NCI-H510A (cell line): ENCODE measurements at places on chromosomes 7 and 10.

DNA sequence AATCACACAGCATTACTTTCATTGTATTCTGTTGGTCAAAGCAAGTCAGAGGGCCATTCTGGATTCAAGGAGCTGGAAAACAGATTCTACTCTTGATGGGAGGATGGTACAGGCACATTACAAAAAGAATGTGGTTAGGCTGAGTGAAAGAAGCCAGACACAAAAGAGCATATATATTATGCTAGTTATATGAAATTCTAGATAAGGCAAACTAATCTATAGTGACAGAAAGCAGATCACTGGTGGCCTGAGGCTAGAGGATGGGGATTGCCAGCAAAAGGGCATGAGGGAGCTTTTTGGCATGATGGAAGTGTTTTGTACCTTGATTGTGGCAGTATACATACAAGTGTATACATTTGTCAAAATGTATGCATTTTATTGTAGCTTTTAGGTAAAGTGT, 96.8 kb downstream of the SPAG6 start:
- no peak for DNase-seq

DNA sequence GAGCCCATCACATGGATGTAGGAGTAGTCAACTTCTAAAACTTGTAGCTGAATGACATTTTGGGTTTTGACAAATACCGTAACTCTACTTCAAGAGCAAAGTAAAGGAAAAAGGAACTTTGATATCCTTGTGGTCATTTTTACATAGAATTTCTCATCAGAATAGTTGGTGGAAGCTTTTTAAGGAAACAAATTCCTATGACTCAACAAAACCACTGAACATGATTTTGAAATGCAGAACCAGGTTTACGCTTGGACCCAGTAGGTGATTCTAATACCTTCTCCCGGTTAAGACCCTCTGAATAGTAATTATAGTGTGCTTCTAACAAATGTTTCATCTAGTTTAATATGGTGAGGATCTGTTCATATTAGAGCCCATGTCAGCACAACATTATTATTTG, 307.8 kb downstream of the GPR37 start:
- no peak for DNase-seq

DNA sequence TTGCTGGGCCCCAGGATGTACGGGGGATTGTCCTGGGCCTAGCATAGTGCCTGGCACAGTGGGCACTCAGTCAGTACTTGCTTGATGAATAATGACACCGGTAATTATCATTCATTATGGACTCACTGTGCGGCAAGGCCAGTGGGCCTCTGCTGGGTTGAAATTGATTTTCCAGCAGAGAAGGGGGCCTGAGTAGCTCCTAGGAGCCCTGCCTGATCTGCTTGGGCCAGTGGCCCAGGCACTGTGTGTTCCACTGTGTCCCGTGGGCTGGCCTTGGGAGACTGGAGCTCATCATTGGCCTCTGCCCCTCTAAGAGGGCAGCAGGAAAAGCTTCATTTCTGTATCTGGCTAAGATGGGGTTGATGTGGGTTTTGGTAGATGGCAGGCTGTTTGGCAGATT, 1.4 kb downstream of the CHST3 start:
- DNase-seq, result no peak

- DNase-seq, result no peak
Observed at GRCh38 chr7:151789380-151789947, 87.5 kb downstream of the PRKAG2 start.

DNA sequence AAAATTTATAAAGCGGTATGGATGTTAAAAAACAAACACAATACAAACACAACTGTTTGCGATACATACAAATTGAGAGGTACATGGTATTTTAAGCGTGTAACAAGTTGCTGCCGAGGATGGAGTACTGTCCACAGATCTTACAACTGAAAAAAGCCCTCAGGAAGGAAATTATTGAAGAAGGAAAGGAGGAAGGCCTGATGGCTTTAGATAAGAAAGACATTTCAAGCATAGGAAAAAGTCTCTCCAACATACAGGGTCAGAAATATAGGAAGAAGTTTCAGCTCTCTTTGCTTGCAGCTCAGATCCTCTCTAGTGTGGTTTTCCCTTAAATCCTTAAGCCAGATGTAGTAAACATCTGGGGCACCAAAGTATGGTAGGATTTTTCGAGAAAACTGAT, 25.0 kb downstream of the RBM28 start:
- no peak for DNase-seq

GRCh38 chr10:130185591-130185990, 49.4 kb downstream of the GLRX3 start:
- DNase-seq, result no peak

DNA sequence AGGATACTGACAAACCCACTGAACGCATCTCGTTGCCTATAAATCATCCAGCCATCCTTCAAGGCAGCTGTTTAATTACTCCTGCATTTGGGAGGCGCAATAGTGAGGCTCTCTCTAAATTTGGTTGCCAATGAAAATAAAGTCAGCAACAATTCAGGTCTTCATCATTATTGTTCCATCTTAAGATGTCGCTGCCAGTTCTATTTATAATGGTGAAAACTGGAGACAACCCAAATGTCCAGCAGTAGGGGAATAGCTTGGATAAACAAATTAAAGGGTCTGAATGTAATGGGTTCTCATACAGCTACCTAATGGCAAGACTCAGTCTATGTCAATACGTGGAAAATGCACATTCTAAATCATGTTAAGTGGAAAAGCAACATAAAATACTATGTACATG, 120.1 kb upstream of the PLXNA4 start:
- DNase-seq, result no peak

- no peak for DNase-seq
Observed at GRCh38 chr7:118252087-118252486, 27.6 kb downstream of the ANKRD7 start.

DNA sequence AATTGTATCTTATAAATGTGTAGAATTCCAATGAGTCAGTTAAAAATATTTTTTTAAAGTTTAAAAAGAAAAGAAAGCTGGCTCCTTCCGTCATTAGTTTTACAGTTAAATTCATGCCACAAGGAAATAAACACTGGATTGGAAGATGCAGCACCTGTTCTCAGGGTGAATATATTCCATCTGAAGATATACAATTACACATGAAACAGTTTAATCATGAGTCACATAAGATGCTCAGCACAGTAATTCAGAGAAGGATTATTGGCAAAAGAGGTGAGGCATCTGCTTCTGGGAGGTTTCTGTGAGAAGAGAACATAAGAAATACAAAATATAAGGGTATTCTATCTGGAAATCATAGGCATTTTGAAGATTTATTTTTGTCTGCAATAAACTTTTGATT, 376.5 kb upstream of the SORCS1 start:
- DNase-seq, result no peak

GRCh38 chr10:49564461-49565009, 25.6 kb upstream of the ERCC6 start:
- no peak for DNase-seq

- no peak for DNase-seq
Observed at GRCh38 chr10:84059526-84059925, 79.8 kb upstream of the GHITM start.

GRCh38 chr7:90187507-90188050, 24.0 kb upstream of the STEAP2 start:
- DNase-seq, result no peak
